Peyer's patch (tissue), 4 donors: ENCODE measurements at places on chromosomes 7 and 10.

DNA sequence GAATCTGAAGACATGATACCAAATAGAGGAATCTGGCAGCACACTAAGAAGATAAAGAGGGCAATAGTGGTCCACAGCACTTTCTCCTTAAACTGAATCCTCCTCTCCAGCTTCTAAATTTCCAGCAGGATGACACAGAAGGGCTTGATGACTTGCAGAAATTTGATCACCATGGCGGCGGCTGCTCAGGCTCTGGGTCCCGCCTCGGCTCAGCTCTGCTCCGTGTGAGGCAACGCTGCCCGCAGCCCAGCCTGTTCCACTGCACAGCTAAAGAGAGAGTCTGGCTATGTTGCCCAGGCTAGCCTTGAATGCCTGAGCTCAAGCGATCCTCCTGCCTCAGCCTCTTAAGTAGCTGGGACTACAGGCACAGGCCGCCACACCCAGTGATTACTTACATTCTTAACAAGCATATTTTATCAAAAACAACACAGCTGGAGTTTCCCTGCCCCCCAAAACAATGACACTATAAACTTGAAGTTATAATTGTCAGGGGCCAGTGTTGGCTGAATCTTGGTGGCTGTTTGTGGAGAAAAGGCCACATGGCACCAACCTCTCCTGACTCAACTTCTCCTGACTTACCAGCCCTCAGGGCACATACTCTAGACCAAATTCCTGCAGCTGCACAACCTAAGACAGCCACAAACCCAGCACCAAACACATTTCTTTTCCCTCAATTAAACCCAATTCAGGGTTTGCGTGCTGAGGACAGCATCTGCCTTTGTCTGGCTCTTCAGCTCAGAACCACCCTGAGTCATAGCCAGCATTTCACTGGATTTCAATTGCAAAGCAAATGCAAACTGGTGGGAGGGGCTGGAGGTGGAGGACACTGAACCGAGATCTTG is 11.6 kb upstream of the TNPO3 start:
- no peak for DNase-seq

DNA sequence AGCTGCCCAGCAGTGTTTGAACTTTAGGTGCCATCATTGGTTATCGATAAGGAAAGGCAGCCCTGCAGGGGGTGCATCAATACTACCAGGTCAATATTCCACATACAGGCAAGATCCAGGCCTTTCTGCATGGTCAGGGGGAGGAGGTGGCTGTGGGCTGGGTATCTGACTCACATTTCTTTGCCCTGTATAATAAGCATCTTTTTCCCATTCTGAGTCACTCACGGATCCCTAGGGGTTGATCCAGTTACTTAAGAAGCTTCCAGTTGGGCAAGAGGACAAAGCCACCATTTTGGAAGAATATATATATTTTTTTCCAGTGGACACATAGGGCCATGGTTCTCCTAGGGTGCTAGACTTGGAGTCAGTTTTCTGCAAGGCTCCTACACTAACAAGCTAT is 114.2 kb upstream of the HABP2 start:
- DNase-seq, result no peak

DNA sequence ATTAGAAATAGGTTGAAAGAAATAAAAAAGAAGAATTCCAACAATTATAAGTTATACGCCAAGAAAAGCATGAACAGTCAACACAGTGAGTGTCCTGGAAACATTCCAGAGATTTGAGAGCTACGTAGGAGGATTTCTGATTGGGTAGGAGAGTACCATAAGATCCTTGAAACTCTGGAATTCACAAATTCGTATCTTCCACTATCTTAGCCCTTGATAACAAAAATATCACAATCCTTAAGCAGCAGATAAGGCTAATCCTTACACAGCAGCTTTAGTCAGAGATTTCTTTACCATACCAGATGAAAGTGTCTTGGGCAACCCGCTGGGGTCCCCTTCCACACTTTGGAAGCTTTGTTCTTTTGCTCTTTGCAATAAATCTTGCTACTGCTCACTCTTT is 8.2 kb downstream of the TPK1 start:
- no peak for DNase-seq

- no peak for DNase-seq
These were observed 678.0 kb upstream of the KCND2 start for GRCh38 chr7:119594956-119595355.

GRCh38 chr7:39421661-39422060 is 144.5 kb upstream of the YAE1 start:
- DNase-seq, result no peak

GRCh38 chr7:91465595-91466061 is 201.4 kb downstream of the FZD1 start:
- no peak for DNase-seq

GRCh38 chr7:22782616-22783232 is 39.9 kb downstream of the TOMM7 start:
- DNase-seq, result peak; percentile 80

DNA sequence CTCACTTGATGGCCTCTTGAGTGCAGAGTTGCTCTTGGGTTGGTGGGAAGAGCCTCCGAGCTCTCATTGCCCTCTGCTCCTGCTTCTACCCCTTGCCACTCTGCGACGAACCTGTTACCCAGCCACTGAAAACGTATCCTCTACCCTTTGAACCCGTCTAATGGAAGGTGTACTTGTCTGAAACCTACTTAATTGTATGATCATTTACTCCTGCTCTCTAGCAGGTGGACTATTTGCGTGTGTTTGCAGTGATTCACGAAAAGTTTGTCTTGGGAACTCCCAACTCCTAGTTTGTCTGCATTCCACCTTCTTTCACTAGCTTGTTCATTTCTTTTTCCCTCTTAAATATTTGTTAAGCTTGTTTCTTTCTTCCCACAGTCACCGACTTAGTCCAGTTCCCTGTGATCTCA is 503 bp downstream of the CROT start:
- no peak for DNase-seq

DNA sequence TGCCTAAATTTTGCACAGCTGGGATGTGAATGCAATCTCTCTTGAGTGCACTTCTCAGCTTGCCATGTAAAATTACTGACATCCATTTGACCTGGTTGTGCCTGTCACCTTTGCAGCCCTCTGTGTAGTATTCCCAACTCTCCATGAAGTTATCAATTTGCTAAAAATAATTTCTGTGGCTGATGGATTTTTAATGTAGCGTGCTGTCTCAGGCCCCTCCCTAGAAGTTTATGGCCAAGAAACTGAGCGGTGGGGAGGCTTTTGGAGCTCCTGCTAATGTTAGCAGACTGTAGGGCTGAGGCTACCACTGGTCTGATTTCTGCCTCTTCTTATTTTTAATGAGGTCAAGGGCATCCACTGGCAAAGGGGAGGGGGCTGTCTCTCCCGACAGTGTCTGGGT is 577.0 kb upstream of the DPP6 start:
- no peak for DNase-seq

DNA sequence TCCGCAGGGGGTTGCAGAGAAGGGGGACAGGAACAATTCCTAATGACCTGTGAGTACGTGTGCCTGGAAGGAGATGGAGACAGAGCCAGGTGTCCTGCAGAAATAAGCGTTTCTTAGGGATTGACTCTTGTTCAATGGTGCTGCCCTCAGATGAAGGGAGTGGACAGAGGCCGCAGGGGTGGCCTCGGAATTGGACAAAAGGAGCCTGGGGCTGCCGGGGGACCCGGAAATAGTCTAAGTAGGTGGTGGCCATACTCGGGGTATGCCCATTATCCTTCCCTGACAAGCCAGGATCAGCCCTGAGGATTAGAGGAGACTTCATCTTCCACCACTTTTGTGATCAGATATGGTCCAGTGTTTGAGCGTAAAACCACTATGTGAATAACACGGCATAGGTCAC is 39.2 kb downstream of the ELFN1 start:
- peak; percentile 4 for DNase-seq

DNA sequence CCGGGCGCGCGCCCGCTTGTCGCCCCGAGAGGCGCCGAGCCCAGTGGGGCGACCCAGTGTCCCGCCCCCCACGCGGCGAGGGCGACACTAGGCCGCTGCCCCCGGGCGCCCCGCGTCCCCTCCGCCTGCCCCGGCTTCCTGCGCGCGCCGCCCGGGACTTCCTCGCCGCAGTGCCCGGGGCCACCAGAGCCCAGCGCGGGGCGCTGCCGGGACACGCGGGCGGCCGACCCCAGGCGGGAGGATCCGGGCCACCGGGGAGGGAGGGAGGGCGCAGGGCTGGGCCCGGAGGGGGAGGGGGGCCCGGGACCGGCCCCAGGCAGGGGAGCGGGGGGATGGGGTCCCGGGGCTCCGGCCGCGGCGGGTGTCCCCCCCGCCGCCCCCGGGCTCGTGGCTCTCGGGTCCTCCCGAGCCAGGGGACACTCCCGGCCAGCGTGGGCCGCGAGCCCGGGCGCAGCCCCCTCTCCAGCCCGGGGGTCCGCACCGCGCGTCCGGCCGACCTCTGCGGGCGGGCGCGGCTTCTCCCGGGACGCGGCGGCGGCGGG is 435 bp upstream of the PWWP2B start:
- peak; percentile 82 for DNase-seq

- no peak for DNase-seq
These were observed 767.9 kb downstream of the GRID1 start for GRCh38 chr10:85598646-85599045.

- DNase-seq, result peak; percentile 83
These were observed 9.9 kb upstream of the PSMG3 start for GRCh38 chr7:1579481-1580421.

DNA sequence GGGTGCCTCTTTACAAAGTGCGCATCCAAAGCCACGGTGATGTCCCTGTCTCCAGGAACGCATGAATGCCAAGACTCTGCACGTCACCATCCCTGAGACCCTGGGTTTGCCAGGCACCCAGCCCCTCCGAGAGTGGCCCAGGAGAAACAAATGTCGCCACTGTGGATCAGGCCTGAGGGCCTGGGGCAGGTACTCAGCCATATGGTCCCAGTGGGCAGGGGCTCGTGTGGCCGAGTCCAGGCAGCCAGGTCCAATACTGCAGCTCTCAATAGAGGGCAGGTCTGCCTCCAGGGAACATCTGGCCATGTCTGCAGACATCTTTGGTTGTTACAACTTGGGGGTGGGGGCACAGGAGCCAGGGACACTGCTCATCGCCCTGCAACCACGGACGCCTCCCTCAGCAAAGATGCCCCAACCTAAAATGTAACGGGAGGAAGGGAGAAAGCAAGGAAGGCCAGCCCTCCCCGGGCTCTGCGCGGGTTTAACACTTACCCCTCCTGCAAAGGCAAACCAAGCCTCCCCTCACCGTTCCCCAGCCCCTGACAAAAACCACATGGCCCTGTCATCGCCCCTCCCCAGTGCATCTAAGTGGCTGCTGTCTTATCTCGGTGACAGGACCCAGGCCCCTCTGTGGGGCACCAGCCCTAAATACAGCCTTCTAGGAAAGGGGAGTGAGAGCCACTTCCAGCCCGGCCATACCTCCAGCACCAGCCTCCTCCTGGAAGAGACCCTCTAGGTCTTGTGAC is 10.3 kb upstream of the PAPOLB start:
- no peak for DNase-seq

DNA sequence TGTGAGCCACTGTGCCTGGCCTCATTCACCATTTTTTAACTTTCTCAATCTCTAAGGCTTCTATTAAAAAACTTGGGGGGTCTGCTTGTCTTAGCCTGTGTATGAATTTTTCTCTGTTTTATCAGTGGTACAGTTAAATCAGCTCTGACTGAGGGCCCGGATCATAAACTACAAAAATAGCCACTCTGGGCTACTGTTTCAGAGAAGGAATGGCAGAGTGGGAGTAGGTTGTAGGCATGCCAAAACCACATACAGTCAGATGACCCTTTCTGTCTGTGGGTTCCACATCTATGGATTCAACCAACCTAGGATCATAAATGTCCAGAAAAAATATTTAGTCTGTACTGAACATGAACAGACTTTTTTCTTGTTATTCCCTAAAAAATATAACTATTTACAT is 21.3 kb downstream of the TBC1D12 start:
- DNase-seq, result no peak

- peak; percentile 68 for DNase-seq
These were observed 170.3 kb downstream of the PAXIP1 start for GRCh38 chr7:154832557-154833138.

DNA sequence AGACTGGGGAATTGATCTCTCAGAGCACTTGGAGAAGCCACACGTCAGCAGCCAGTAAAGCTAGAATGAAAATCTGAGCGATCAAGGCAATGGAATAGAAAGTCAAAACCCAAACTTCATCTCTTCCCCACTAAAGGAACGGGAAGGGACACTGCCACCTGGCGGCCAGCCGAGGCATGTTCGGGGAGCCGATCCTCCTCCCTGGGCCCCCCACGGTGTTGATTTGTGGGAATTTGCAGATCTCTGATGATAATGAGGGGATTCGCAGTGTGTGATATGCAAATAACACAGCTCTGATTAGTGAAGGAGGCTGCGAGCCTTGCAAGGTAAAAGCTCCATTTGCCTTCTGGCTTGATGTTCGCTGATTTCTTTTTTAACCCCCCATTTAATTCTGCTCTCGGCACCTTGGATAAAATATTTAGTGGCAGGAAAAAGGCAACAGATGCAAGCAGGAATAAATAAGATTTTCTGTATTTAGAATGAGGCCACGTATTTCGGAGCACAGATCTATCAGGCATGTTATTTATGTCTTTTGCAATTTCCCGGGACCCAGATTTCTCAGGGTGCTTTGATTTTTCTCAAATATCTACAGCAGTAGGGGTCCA is 258.6 kb downstream of the PAXIP1 start:
- no peak for DNase-seq

DNA sequence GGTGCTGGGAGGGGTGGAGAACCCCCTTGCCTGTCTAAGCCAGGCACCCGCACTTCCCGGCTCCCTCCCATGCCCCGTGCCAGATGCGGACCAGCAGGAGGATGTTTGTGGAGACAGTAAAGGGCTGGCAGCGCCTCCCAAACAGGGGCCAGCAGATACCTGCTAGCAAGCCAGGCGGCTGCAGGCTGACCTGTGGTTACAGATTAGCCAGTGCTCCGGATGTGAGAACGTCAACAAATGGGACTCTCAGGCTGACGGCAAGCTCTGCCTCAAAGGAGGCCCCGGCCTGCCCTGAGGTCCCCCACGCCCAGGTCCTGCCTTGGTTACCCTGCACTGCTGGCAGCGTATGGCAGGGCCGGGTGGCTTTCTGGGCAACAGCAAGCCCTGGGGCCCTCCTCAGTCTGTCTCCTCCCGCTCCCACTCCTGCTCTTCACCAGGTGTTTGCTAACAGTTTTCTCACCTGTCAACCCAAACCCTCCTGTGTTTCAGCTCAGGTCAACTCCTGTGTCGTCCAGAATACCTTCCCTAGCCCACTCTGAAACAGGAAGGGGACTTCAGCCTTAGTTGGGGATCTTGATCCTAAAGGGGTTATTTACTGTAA is 85.4 kb downstream of the NEURL1 start:
- DNase-seq, result peak; percentile 68

DNA sequence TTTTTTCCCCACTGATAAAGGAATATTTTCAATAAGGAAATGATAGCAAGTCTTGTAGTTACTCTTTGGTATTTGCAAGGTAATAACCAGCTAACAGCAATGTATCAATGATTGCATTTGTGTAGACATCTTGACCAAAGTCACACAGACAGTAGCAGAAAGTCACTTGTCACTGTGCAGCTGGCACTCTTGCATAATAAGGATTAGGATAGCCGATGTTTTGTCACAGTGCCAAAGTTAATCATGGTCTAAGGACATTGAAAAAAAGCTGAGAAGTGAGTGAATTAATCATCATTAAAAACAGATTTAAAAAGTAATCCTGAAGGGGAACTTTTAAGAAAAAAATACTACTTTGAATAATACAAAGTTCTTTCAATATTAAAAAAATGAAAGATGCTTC is 834.3 kb upstream of the C7orf33 start:
- DNase-seq, result no peak
